Posterior vena cava (tissue), 2 donors: ENCODE measurements at places on chromosomes 1 and 21. TPM values are rescaled to one million over a fixed set of nuclear protein-coding genes. Genes with fewer than 3 reads are reported as not detected.

The CRABP2 gene
- total RNA-seq: 20.9 TPM

The CLDN17 gene
- total RNA-seq: not detected

The UTS2 gene
- 1.3 TPM for total RNA-seq

The KIF17 gene
- total RNA-seq: 2.9 TPM

The OR2L2 gene
- 0.10 TPM for total RNA-seq

The FRRS1 gene
- total RNA-seq: 17.5 TPM

The CD1E gene
- not detected for total RNA-seq

The CRYAA gene
- total RNA-seq: not detected

The TMEM51 gene
- total RNA-seq: 4.3 TPM

The DNALI1 gene
- total RNA-seq: 2.1 TPM

The C1QTNF12 gene
- 4.1 TPM for total RNA-seq

The ZNF678 gene
- total RNA-seq: 6.2 TPM

The GJC2 gene
- total RNA-seq: 6.9 TPM

The LRRC39 gene
- 0.71 TPM for total RNA-seq

DNA sequence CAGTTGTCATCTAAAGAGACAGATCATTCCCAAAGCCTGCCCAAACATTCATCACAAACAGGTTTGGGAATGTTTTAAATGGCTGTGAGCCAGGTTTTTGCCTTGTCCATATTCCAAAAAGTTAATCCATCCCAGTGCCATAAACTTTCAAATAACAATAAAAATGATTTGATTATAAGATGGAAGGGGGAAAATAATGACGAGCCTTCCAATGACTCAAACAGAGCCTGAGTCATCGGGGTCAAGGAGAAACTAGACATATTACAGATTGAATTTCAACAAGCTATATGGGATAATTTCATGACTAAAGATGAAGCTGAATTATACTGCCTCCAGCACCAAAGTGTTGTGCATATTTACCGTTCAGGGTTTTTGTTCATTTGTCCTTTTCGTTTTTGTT, 195.8 kb upstream of the PKN2 start:
- DNase-seq: no peak

DNA sequence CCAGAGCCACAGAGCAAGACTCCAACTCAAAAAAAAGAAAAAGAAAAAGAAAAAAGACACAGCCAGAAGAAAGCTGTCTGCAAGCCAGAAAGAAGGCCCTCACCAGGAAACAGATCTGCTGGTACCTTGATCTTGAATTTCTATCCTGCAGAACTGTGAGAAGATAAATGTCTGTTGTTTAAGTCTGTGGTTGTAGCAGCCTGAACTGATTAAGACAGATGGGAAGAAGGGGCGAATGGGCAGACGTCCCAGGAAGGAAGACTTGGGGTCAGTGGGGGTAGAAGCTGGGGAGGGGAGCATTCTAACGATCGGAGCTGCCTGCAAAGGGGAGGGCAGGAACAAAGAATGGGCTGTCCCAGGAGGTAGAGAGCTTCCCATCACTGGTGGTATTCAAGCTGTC, 6.3 kb downstream of the SLC2A7 start:
- no peak for DNase-seq

- no peak for DNase-seq
These were observed 21.7 kb upstream of the KIRREL1 start for GRCh38 chr1:157971769-157972168.

DNA sequence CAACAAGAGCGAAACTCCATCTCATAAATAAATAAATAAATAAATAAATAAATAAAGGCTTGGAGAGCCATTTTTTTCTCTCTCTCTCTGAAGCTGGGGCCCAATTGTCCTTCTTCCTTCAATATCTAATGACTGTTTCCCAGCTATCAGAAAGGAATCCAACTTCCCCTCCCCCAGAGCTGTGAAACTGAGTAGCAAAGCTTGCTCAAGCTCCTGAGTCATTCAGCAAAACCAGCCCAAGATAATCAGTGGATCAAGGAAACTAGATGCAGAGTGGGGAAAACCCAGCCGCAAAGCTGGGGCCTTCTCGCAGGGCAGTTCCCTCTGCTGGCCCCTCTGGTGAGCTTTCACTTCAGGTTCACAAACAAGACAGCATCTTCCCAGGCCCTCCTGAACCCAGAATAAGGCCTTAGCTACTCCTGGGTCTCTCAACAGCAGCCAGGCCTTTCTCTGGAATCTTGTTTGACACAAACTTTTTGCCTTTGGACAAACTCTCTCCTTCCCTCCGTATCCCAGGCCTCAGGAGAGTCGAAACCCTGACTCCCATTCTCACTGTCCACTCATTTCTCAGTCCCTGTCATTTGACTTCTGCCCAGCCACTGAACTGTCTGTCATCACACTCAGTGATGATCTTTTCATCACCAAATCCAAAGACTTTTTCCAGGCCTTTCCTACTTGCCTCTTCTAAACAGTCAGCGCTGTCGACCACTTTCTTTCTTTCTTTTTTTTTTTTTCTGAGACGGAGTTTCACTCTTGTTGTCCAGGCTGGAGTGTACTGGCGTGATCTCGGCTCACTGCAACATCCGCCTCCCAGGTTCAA, 18.0 kb upstream of the PTP4A2 start:
- peak; percentile 92 for DNase-seq

DNA sequence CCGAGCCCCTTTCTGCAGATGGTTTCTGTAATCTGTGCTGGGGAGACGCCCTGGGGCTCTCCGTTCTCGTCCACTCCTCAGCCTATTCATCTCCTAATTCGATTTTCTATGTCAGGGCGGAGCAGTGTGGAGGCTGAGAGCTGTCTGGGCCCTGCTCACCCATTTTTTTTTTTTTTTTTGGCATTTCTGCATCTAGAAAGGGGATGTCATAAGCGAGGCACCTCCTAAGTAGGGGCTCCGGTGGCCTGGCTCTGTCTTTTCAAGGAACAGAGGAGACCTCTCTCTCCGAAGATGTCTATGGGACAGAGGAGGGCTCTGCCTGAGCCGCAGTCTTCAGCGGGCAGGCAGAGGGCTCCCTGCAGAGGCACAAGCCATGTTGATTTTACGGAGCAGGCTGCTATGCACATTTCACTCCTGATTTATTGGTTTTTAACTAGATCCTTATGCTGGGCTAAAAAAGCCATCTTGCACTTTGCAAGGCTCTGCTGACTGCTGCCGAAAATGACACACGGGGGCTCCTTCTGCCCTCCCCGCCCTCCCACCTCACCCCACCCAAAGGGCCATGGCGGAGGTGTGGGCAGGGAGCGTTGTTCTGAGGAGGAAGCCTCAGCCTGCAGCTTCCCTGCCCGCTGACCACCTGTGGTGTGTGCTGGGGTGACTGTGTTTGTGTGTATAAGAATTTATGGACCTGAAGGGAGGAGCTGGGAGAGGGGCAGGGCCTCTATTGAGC, 71.0 kb downstream of the FOXD2 start:
- DNase-seq: no peak

DNA sequence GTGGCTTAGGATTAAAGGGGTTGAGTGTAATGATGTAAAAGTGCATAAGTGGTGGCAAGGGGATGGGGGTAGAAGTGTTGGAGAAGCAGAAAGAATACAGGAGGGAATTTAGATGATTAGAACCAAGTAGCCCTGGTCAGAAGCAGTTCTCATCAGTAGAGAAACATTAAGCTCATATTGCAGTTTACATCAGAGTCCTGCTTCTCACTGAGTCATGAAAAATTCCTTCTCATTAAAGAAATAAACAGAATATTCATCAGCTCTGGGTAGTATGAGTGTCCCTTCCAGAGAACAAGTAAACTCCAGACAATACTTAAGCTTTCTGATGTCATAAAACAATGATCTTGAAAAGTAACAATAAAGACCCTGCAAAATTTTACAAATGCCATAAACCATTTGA, 36.5 kb downstream of the LRRIQ3 start:
- no peak for DNase-seq

DNA sequence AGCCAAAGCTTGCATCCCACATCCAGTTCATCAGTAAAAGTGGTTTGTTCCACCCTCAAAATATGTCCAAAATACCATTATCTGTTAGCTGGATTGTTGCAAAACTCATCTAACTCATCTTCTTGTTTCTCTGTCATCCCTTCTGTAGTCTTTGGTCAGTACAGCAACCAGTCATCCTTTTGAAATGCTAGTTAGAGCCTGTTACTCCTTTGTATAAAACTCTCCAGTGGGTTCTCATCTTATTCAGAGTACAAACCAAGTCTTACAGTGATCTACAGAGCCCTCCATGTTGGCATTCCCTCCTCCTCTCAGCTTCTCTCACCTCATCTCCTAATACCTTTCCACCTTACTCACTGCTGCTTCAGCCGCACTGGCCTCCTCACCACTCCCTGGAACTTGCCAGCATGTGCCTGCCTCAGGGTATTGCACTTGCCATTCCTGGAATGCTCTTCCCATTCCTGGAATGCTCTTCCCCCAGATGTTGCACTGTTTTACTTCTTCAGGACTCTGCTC, 70.6 kb downstream of the LAMC1 start:
- DNase-seq: no peak

DNA sequence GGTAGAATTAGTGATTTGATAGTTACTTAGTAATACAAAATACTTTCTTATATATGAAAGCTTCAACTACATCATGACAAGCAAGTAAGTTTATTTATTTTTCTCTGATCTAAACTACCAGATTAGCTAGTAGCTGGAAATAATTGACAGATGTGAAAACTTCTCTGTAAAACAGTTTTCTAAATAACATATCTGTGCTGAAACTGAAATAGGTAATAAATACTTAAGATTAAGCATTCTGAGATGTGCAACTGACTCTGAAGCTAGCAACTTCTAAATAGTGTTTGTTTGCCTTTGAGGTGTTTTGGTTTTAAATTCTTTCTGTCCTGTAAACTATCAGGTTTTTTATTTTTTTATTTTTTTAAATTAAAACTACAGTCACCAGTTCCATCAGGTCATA, 18.5 kb upstream of the LHX8 start:
- DNase-seq: no peak

DNA sequence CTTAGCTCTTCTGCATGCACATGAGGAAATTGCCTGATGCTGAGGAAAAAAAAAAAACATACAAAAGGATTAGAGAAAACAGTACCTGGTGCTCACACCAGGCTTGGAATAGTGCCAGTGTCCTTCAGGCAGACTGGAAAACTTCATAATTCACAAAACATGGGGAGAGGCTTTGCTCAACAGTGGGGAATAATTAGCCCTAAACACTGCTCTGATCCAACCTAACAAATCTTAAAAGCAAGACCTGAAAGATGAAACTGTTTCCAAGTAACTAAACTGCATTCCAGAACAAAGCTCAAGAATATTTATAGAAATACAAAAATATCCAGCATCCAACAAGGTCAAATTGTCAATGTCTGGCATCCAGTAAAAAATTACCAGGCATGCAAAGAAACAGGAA, 124.8 kb downstream of the AK5 start:
- DNase-seq: no peak

DNA sequence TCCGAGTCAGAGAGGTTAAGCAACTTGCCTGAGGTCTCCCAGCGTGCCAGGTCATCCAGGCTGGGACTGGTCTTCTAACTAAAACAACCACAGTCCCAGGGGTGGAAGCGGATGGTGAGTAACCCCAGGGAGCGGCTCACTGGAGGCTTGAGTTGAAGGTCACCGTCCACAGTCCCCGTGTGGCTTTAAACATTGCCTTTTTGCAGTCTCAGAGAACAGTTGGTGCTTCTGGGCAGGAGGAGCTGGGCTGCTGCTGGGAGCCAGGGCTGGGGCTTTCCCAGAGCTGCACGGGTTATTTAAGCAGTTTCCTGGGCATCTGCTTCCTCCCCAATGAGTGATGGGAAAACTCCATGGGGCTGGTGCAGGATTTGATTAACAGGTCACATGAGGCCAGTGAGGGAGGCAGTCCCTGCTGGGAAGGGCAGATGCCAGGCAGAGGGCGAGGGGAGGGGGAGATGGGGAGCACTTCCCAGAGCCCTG, 12.3 kb downstream of the ARHGEF10L start:
- DNase-seq: no peak

DNA sequence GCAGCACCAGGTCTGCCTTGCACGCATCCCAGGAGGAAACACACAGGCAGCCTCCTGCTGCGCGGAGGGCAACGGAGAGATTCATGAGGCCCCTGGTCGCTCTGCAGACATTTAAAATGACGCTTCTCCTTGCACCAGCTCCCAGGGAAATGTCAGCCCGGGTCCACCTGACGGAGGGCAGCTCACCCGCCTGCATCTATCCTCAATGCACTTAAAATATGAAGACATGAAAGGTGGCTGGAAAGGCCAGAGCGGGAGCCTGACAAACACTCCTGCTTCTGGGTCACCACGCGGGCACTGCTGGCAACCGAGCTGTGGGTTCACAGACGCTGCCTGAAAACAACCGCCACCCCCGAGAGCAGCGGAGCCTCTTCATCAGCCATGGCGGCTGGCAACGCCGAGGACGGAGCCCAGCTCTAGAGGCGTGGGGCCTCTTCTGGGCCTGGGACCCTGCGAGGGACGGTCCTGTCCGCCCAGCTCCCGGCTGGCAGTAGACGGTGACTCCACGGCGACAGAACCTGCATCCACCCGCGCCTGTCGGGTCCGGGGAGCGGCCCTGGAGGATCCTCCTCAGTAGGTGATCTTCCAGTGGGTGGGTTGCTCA, 22.7 kb downstream of the POFUT2 start:
- DNase-seq: peak; percentile 80

GRCh38 chr1:229479660-229480399, 28.3 kb downstream of the NUP133 start:
- DNase-seq: no peak

DNA sequence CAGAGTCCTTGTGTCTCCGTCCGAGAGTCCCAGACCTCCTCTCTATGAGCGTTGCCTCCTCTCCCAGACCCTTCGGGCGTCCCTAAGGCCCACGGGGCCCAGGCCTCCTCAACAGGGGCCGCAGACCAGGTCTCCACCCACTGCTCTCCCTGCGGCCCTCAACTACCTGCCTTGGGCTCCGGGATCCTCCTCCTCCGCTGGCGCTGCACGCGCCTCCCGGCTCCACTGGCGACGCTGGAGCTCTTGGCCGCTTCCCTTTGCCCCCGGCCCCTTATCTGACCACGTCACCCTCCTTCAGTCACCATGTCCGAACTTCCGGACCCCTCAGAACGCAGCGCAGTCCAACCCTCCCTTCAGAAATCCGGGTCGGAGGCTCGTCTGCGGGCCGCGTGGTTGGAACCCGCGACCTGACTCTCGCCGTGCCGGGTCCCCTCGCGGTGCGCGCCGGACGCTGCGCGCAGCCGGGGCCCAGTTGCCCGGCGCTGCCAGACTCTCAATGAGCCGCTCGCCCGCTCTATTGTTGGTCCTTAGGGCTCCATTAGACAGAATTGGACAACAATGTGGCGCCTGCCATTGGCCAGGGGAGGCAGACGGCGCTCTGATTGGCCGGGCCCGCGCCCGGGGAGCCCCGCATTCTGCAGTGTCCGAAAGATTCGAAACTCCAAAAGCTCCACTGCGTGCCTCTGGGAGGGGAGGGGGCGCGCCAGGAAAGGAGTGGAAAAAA, at the start of gene DMRTA2:
DMRTA2 (minus strand) TSS at position 498 of the 724 bp plus-strand sequence. CDS start 1,907 bp downstream, outside the sequence.
- no peak for DNase-seq

- DNase-seq: no peak
These were observed 35.9 kb downstream of the MAB21L3 start for GRCh38 chr1:116147114-116147510.
